H4 (cell line): ENCODE measurements at places on chromosomes 11 and 22. TPM values are rescaled to one million over a fixed set of nuclear protein-coding genes. Genes with fewer than 3 reads are reported as not detected.
A peak's percentile ranks its signal among the peaks of the same experiment; 100 is the strongest.

The ENTHD1 gene
- total RNA-seq = not detected in 2 replicates

The IGLL5 gene
- total RNA-seq = not detected in 2 replicates

The LDLRAD3 gene
- total RNA-seq = 5.3 and 8.1 TPM in 2 replicates

The UBQLN3 gene
- not detected in 2 replicates for total RNA-seq

The CASP5 gene
- not detected in 2 replicates for total RNA-seq

The APOBEC3B gene
- total RNA-seq = 8.4 and 13.6 TPM in 2 replicates

GRCh38 chr11:115784796-115785521 is 280.7 kb upstream of the CADM1 start:
- DNase-seq = peak; percentile 25

GRCh38 chr11:2458321-2458720 is 13.5 kb downstream of the KCNQ1 start:
- DNase-seq = no peak

GRCh38 chr11:30351061-30351460 is 28.2 kb downstream of the ARL14EP start:
- DNase-seq = no peak
